ENCODE measurements at places on chromosomes 1 and 21.

DNA sequence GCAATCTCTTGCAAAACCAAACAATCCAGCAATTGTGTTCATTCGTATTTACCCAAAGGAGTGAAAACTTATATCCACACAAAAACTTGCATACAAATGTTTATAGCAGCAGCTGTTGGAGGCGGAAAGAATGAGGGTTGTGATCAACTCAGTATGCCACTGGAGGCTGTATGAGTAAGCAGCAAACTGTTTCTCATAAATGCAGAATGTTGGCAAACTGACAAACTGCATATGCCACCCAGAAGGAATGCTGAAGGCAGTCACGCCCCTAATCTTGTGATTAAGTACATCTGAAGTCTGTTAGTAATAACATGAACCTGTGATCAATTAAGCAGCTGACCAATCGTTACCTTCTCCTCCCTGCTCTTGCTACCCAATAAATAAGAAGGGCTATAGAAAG lies 60.5 kb upstream of the CR2 start:
- peak; percentile 86 for DNase-seq

- peak; percentile 76 for DNase-seq
Measured at GRCh38 chr1:54121482-54122134, 31.2 kb downstream of the CDCP2 start.

GRCh38 chr1:224331326-224331725 lies 1.4 kb upstream of the NVL start:
- no peak for DNase-seq

- DNase-seq = no peak
Measured at GRCh38 chr1:71853360-71853759, 429.0 kb downstream of the NEGR1 start.

DNA sequence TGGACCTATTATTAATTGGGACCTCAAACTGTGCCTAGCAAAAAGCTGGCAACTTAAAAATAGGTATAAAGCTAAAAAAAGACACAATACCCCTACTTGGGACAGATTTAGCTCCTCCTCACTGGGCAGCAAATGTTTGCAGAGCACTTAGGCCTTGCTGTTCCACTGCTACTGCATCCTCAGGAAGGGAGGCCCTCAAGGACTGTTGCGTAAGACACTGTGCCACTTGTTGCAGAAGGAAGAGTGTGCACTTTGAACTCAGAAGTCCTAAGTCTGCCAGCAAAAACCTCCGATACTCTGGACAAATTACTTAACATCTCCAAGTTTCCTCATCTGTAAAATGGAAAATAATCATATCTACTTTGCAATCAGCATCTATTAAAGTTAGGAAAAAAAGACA lies 322.9 kb downstream of the BARHL2 start:
- DNase-seq = no peak

DNA sequence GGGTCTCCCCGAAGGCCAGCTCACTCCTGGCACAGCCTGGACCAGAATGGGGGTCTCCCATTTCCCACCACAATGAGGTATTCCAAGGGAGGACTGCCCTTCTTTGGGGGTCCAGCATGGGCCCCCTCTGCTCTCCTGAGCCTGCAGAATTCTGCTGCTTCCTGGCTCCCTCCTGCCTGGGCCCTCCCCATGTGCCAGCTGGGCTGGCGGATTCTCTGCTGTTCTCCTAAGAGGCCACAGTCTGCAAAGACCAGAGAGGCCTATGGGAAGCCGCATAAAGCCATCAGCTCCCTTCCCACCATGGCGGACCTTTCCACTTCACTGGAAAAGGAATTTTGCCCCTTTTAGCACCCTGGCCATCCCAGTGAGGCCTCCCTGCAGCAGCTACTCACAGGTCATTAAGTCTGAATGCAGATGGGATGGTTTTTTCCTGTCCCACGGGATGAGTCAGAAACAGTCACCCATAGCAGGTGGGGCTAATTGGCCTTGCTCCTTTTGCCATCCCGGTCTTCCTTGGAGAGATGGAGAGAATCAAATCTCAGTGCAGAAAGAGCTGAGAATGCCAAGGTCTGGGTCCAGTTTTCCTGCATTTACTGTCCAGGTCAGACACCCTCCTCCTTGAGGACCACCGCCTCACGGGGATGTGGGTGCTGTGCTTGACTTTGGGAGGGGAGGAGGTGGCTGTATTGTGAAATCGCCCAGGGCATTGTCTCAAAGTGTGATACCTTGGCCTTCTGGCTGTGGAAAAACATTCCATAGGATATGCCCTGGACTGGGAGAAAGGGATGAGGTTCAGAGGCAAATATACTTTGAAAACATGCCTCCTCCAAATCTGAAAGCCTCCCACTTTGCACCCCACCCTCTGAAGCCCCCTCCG lies 23.2 kb downstream of the MYBPH start:
- no peak for DNase-seq

DNA sequence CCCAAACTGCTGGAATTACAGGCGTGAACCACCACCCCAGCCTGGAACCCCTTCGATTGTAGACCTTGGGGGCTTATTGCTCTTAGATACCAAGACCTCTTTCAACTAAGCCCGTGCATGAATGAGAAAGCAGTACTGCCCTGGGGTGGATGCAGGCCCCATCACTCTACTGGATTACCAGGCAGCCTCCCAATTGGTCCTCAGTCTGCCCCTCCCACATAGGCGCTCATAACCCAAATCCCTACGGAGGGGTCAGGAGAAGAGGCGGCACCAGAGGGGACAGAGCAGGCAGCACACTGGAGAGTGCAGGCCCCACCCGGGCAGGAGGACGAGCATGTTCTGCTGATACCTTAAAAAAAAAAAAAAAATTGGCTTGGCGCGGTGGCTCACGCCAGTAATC lies 12.4 kb upstream of the STMN1 start:
- no peak for DNase-seq

DNA sequence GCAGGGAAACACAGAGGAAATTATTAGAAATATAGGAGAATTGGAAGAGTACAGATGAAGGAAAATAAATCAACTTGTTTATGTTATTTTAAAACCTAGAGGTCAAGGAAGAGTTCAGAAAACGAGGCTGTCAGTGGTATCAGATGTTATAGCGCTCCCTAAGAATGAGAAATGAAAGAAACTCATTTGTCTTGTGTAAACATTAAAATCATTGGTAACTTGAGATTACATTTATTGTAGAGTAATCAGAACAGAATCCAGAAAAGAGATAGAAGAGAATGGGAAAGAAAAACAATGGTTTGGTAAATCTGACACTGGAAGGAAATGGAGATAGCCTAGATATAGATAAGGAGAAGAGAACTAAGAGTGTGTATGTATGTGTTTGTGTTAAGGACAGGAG lies 106.4 kb downstream of the ATF6 start:
- DNase-seq = peak; percentile 44

- DNase-seq = no peak
Measured at GRCh38 chr1:162007466-162007865, 16.2 kb downstream of the OLFML2B start.

- DNase-seq = no peak
Measured at GRCh38 chr21:26320596-26320995, 150.0 kb upstream of the APP start.

- DNase-seq = no peak
Measured at GRCh38 chr1:87979079-87979478, 650.4 kb downstream of the LMO4 start.

- DNase-seq = no peak
Measured at GRCh38 chr1:155023627-155024026, 10.0 kb downstream of the DCST2 start.

DNA sequence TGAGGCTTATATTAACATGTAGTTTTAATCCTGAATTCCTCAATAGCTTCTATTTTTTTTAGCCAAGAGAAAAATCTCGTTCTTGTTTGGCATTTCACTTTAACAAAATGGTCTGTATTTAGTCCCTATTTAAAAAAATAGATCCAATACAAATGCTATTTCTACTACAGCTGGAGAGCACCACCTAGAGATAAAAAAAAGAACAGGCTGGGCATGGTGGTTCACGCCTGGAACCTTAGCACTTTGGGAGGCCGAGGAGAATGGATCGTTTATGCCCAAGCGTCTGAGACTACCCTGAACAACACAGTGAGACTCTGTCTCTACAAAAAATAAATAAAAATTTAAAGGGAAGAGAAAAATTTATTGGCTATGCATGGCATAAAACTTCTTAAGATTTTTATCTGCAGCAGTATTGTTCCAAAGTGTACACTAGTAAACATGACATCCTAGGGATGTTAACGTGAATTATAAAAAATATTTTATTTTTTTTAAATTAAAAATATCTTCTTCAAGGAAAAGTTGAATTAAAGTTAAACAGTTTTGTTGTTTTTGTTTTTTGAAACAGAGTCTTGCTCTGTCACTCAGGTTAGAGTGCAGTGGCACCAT lies 4.4 kb downstream of the ST7L start:
- DNase-seq = peak; percentile 42

DNA sequence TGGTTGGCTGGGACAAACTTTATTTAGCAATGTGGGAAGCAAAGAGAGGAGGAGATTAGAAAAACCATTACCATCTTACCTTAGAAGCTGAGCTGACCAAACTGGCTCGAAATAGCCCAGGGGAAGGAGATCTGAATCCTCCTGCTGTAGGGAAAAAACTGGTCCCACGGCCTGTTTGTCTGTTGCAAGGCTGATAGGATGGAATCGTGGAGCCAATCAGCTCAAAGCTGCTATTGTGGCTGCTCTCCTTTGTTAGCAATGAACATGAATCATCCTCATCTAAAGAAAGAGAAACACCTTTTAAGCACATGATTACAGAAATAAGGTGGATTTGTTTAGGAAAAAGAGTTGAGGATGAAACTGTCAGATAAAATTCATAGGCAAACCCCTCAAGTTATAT lies 21.5 kb downstream of the CLSPN start:
- no peak for DNase-seq

DNA sequence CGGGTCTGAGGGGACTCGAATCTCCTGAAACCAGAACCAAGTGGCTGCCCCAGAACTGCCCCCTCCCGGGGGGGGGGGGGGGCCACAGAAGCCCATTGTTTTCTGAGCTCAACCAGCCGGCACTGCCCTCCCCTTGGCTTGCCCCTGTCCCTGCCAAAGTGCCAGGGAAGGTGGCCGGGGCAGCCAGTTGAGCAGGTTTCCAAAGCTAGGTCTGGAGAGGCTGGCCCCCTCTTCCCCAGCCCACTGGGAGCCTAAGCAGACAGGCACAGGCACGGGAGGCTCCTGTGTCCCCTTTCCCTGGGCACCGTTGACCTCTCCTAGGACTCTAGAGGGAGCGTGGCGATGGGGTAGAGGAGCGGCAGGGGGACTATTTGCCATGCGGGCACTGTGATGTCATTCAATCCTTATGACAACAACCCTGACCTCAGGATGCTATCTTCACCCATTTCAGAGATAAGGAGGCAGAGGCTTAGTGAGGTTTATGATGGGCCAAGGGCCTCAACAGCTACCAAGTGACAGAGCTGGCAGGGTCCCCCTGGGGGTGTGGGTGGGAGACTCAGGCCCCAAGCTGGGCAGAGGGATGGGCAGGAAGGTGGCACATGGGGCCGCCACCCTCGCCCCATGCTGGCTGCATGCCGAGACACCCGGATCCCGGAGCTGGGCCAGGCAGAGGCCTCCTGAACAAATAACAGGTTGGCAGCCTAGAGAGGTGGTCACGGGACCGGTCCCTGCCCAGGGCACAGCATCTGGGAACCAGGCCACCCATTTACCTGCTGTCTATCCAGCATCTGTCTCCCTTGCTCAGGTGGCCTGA lies 35.0 kb downstream of the RAP1GAP start:
- DNase-seq = no peak

DNA sequence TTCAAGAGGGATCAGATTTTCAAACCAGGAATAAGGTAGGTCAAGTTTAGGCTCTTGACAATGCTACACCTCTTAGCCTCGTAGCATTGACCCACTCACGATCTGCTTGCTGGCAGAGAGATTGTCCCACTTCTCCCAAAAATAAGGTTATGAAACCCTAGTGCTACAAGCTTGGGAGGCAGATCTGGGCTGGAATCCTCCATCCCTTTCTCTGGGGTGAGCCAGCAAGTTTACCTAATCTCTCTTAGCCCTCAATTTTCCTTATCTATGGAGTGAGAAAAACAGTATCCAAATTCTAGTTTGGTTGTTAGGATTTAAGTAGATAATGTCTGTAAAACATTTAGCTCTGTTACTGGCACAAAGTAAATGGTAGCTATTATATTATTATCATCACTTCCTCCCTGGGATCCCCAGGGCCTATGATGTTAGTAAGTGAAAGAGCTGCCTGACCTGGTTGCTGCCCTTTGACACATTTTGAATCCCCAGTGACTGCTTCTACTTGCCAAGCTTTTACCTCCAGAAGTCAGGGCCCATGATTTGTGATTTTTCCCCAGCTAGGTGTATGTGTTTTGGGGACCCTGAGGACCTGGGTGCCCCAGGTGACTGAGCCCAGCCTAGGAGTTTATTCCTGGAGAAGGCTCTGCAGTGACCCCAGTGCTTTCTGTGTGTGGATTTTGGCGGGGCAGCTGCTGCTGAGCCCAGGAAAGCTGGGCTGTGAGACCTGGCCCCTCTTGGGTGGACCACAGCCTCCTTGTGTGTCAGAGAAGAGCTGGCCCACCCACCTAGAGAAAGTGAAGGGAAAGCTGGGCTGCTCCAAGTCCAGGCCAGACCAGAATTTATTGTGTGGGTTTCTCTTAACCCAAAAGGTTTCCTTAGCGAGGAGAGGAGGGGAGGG lies 48.2 kb upstream of the VANGL1 start:
- no peak for DNase-seq

GRCh38 chr1:31095298-31095981 lies 29.9 kb upstream of the PUM1 start:
- peak; percentile 23 for DNase-seq

- no peak for DNase-seq
Measured at GRCh38 chr1:229086091-229086490, 184.8 kb upstream of the RAB4A start.

DNA sequence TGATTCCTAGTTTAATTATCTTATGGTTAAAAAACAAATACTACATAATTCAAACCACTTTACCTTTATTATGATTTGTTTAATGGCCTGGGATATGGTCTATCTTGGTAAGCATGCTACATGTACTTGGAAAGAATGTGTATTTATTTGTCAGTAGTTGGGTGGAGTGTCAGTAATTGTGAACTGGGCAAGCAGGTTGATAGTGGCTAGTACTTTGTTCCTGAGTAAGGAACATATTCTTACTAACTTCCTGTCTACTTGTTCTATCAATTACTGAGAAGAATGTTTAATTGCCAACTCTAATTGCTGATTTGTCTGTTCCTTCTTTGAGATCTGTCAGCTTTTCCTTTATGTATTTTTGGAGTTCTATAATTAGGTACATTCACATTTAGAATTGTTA lies 49.2 kb upstream of the ABCG1 start:
- DNase-seq = no peak

GRCh38 chr1:181126289-181126688 lies 37.8 kb downstream of the IER5 start:
- DNase-seq = no peak

DNA sequence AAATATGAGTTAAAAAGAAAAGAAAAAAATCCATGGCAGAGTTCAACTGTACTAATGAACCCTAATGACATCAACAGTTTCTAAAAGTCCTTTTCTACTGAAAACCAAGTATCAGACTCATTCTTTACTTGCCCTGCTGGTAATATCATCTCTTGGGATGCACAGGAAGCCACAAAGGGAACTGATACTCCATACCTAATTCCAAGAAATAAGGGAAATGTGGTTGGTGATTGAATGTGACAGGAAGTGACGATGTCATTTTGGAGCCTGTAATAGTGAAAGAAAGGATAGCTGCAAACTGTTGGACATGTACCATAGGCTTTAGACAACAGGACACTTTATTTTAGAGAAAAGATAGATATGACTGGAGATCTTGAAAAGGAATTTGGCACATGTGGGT lies 98.7 kb upstream of the VAV3 start:
- no peak for DNase-seq

GRCh38 chr1:95221306-95221705 lies 12.7 kb upstream of the RWDD3 start:
- peak; percentile 7 for DNase-seq

GRCh38 chr1:8427986-8428385 lies 110.1 kb downstream of the SLC45A1 start:
- no peak for DNase-seq
